Activated T-cell treated with anti-CD3 and anti-CD28 coated beads, Interleukin-2, amount 50 U/mL, for 48 hours (primary cell): ENCODE measurements at places on chromosomes 2 and 18.

DNA sequence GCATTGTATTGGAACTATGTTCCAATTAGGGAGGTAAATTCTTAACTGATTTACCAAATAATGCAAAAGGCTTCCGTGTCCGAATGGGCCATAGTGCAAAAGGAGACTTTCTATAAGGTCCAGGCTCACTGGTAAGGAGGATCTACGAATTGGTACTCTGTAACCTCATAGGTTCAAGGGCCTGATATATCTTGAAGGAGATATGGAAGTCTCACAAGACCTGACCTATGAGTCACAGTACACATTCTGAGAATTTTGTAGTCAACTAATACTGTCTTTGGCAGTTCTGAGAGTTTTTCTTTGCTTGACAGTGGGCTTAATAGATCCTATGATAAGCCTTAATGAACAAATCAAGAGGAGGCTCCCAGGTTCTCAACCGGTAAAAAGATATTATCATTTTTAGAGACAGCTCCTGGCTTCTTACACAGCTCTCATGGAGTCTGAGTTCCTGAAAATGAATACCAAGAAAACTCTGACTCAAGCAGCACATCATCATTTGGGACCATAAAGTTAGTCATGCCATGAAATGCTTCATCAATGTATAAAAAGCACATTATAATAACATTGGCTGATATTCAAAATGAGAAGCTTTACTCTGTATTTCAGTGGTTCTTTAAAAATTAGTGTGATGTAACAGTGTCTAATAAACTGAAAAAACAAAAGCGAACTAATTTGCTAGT lies 1275.2 kb upstream of the CRIM1 start:
- DNase-seq = no peak

GRCh38 chr18:75612456-75612855 lies 185.0 kb upstream of the SMIM21 start:
- no peak for DNase-seq

DNA sequence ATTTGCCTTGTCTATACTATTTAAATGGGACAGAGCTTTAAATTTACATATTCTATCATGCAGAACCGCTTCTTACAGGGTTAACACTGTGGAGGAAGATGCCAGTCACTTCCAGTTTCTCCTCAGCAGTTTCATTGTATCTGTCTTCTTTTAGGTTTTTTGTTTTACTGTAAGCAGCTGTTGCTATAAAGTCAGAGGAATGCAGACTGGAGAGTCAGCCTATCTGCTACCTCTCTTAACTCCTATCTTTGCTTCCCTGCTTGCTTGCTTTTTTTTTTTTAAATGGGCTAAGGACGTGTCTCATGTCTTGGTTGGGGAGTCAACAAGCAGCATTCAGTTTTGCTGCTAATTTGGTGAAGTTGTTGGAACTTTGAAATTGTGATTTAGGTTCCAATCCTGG lies 8.9 kb downstream of the EPC2 start:
- DNase-seq = no peak

- no peak for DNase-seq
Measured at GRCh38 chr2:46574457-46575355, 95.3 kb downstream of the TMEM247 start.

- no peak for DNase-seq
Measured at GRCh38 chr2:41216978-41217377, 765.1 kb upstream of the SLC8A1 start.
